Naive thymus-derived CD4-positive, alpha-beta T cell (primary cell): ENCODE measurements at places on chromosomes 12 and 14. TPM values are rescaled to one million over a fixed set of nuclear protein-coding genes. Genes with fewer than 3 reads are reported as not detected.

The PTGER2 gene
- 155 and 162 TPM in 2 replicates for total RNA-seq

The FCF1 gene
- 36.5 TPM for total RNA-seq

The USP44 gene
- total RNA-seq: 12.2 TPM

The POLE2 gene
- 1.2 TPM for total RNA-seq

The LMNTD1 gene
- not detected for total RNA-seq

- no peak overlapping the region for H3K4me3 ChIP-seq
- H3K27ac ChIP-seq: no peak overlapping the region
- no peak for DNase-seq
- no peaks in the 10 kb centered on the region for H3K27me3 ChIP-seq
- no peaks in the 10 kb centered on the region for H3K4me1 ChIP-seq
Measured at GRCh38 chr14:56494167-56494566, 85.4 kb upstream of the TMEM260 start.

DNA sequence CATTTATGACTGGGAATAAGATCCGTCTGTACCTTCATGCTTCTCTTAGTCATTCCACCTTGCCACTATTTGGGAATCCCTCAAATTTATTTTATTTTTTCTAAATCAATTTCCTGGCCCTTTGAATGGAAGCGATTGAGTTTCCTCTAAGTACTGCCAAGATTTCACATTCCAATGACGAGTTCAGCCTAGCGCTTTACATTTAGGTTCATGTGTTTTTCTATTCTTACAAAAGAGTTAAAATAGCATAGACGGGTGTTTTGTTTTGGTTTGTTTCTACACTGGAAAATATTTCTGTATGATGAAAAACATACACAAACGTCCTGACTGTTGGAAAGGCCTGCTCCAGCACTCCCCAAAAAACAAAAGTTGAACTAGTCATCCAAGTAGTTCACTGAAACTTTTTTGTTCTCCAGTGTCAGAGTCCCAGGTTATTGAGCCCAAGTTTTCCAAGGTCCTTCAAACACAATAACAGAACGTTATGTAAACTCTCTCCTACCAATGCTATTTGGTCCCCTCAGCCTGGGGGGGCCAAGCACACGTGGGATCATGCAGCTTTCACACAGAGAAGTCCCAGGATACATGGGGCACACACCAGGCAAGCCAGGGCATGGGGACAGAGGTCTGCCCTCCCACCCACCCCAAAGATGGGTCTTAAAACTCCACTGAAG is 74.8 kb upstream of the FOXN3 start:
- H3K36me3 ChIP-seq: no peaks in the 10 kb centered on the region
- no peaks in the 10 kb centered on the region for H3K4me1 ChIP-seq
- H3K4me3 ChIP-seq: no peak overlapping the region
- no peak overlapping the region for H3K27ac ChIP-seq
- H3K27me3 ChIP-seq: no peaks in the 10 kb centered on the region
- DNase-seq: no peak

GRCh38 chr14:24074625-24075484 is 3.5 kb downstream of the CPNE6 start:
- no peak overlapping the region for H3K4me3 ChIP-seq
- H3K36me3 ChIP-seq: no peaks in the 10 kb centered on the region
- DNase-seq: no peak
- H3K4me1 ChIP-seq: no peaks in the 10 kb centered on the region
- H3K27ac ChIP-seq: no peak overlapping the region

GRCh38 chr12:57846285-57846576 is 298 bp downstream of the CTDSP2 start:
- no peaks in the 10 kb centered on the region for H3K36me3 ChIP-seq
- peak overlapping the region; percentile 79 for H3K4me3 ChIP-seq
- H3K27me3 ChIP-seq: no peaks in the 10 kb centered on the region
- peaks cover 35% of the 10 kb centered on the region for H3K4me1 ChIP-seq

GRCh38 chr12:59472273-59472672 is 123.6 kb upstream of the SLC16A7 start:
- no peaks in the 10 kb centered on the region for H3K4me1 ChIP-seq
- DNase-seq: no peak
- no peaks in the 10 kb centered on the region for H3K36me3 ChIP-seq

GRCh38 chr14:79186523-79186922 is 1016.4 kb downstream of the NRXN3 start:
- no peaks in the 10 kb centered on the region for H3K36me3 ChIP-seq
- no peaks in the 10 kb centered on the region for H3K4me1 ChIP-seq
- no peaks in the 10 kb centered on the region for H3K27me3 ChIP-seq
- no peak for DNase-seq

- H3K36me3 ChIP-seq: no peaks in the 10 kb centered on the region
- no peaks in the 10 kb centered on the region for H3K4me1 ChIP-seq
- no peak for DNase-seq
- H3K27ac ChIP-seq: no peak overlapping the region
- no peaks in the 10 kb centered on the region for H3K27me3 ChIP-seq
- no peak overlapping the region for H3K4me3 ChIP-seq
Measured at GRCh38 chr12:88955531-88955930, 375.3 kb upstream of the KITLG start.

GRCh38 chr12:7142056-7142644 is 12.0 kb downstream of the CLSTN3 start:
- H3K36me3 ChIP-seq: peaks cover 24% of the 10 kb centered on the region
- no peak overlapping the region for H3K4me3 ChIP-seq
- peak; percentile 33 for DNase-seq

DNA sequence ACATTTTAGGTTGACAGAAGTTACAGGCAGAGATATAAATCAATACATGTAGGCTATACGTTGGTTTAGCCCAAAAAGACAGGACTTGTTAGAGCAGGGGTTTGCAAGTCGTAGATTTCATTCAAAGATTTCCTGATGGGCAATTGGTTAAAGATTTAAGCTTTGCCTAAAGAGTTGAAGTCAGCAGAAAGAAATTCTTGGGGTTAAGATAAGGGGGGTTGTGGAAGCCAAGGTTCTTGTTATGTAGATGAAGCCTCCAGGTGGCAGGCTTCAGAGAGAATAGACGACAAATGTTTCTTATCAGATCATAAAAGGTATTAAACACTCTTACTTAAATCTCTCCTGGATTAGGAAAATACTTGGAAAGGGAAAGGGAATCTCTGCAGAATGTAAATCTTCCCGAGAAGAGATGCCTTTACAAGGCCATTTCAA is 510.8 kb downstream of the TMTC2 start:
- H3K36me3 ChIP-seq: no peaks in the 10 kb centered on the region
- H3K27me3 ChIP-seq: no peaks in the 10 kb centered on the region
- no peak overlapping the region for H3K4me3 ChIP-seq

GRCh38 chr12:101566318-101566717 is 28.5 kb upstream of the MYBPC1 start:
- H3K4me3 ChIP-seq: no peak overlapping the region
- H3K4me1 ChIP-seq: no peaks in the 10 kb centered on the region
- DNase-seq: no peak
- no peaks in the 10 kb centered on the region for H3K36me3 ChIP-seq
- peaks cover 2% of the 10 kb centered on the region for H3K27me3 ChIP-seq
